ENCODE measurements at places on chromosomes 7 and 10.

DNA sequence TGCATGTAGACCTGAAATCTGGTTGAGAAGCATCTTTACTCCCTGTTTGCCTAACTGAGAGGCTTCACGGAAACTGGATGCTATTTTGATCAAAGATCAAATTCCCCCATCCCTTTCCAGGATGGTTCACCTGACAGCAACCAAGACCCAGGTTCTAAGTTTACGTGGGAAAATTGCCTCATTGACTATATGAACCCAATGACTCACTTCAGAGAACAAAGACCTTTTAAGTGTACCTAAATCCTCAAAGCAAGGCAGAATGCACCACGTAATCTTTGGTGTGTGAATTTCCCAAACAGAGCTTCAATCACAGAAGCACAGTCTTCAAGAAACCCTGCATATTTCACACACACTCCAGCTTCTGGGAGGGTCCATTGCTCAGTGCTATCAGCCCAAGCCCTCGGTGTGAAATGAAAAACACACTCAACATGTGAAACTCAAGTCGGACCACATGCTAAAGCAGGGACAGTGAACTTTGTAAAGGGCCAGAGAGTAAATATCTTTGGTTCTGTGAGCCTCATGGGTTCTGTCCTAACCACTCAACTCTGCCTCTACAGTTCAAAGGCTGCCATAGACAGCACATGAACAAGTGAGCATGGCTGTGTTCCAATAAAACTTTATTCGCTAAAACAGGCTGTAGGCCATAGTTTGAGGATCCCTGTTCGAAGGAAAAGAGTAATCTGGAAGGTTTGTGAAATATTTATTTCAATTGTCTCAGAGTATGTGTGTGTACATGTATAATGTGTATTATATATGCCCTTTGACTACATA lies 275.6 kb upstream of the FOXK1 start:
- DNase-seq = no peak

GRCh38 chr7:50761713-50762112 lies 21.0 kb downstream of the GRB10 start:
- DNase-seq = no peak

- DNase-seq = no peak
Measured at GRCh38 chr7:30411173-30411572, 67.4 kb downstream of the NOD1 start.

DNA sequence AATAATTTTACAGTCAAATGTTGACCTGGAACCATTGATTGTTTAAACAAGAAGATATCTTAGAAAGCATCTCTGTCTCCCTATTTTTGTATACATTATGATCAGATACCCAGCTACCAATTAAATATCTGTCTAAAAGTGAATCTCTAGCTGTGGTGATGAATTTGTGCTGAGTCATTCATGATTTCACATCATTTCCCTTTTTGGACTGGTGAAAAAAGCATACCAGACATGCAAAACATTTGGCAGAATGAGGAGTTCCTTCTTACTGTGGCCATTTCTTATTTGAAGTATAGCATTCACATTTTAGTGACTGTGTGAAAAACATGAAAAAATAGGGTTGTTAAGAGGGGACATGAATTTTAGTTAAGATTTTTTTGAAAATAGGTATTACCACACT lies 98.0 kb upstream of the GATA3 start:
- DNase-seq = peak; percentile 79

GRCh38 chr7:116231949-116232348 lies 21.6 kb downstream of the TES start:
- DNase-seq = no peak

- DNase-seq = peak; percentile 77
Measured at GRCh38 chr7:46385662-46386309, 464.7 kb upstream of the IGFBP3 start.

GRCh38 chr7:50792342-50793119 lies 9.8 kb upstream of the GRB10 start:
- DNase-seq = peak; percentile 81

DNA sequence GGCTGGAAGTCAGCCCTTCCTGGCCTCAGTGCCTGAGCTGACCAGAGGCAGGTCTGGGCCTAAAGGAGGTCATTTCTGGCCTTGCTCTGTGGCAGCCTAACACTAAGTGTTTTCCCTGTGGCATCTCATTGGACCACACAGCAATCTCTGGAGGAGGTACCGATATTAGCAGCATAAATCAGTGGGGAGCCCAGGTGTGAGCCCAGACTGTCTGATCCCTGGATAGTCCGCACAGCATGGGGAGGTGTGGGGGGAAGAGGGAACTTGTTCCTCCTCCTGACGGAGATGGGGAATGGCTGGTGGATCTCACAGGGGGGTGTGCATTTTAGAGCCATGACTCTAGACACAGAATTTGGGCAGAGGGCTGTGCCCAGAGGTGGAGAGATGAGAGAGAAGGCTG lies 11.0 kb upstream of the PPIF start:
- no peak for DNase-seq

GRCh38 chr10:73956476-73957359 lies 41.2 kb upstream of the VCL start:
- peak; percentile 24 for DNase-seq

DNA sequence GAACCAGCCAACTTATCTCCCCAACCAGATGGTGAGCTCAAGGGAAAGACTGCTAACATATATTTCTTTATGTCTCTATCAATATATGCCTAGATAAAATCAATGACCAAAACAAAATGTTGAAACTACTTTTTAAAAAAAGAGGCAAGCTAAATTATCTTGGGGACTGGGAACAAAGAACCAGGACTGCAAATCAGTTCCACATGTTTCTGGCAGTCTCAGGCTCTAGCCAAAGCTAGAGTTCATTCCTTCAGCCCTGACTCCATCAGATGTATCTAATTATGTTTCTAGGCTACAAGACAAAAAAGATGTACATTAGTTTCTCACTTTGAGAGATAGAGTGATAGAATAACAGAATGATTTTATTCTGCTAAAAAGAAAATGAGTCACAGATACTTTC lies 1290.3 kb upstream of the SORCS1 start:
- peak; percentile 69 for DNase-seq

DNA sequence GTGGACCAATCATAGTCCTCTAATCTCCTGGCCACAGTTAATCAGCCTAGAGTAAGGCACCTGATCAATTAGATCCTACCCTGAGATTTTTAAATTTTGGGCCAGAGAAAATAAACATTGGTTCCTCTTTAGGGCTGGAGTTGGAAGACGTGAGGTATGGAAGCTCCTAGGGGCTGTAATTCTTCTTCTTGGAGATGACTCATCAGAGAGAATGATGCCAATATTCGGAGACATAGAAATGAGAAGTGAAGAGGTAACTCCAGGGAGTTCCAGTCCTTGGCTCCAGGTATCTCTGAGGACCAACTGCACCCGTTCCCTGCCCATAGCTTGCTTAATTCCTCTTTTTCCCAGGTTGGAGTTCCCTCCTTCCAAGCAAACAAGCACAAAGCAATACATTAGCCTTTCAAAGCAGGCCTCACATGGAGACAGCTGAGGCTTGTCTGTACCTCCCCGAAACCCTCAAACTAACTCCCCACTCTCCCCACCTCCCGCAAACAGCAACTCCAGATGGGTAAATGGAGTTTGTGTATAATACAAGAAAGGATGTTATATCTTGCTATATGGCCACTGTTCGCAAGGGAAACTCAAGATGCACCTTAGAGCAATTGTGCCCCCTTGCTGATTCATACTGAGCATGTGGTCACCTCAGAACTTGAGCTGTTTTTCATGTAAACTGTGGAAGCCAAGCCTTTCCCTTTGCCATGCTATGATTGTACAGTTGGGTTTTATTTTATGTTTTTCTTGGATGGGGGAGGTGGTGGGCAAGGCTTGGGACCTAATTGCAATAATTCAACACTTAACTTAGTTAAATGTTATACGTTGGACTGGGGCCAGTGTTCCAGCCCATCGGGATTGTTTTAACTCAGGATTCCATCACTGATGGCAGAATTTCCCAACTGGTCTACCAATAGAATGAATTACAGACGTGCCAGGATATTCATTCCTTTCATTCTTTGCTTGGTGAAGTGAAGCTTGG lies 29.3 kb downstream of the PIK3AP1 start:
- peak; percentile 24 for DNase-seq

DNA sequence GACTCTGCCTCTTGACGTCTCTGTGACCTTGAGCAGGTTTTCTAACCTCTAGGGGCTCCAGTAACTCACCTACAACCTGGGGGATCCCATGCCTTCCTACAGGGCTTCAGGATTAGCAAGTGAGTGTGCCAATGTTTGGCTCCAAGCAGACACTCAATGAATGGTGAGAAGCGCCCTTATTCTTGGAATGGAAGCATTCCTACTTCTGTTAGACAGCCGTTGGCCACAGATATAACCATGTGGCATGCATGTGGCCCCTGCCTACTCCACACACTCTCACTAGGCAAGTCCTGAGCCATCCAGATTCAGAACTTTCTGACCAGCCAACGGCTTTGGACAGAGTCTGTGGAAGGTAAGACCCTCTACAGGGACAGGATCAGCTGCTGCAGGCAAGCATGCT lies 108.9 kb upstream of the LYZL2 start:
- no peak for DNase-seq

DNA sequence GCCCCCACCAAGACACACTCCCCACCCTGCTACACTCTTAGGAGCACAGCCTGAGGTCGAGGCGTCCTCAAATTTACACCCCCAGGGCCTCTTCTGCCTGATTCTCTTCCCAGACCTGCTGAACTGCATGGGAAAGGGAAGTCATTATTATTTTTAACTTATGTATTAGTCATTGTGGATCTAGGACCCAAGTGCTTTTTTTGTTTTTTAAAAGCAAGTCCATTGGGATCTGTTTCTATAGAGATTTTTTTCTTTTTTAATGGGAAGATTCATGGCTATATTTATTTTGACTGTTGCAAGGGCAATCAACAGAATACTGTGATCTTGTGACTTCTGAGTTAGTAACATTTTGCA lies 203.8 kb downstream of the ZMYND11 start:
- no peak for DNase-seq

DNA sequence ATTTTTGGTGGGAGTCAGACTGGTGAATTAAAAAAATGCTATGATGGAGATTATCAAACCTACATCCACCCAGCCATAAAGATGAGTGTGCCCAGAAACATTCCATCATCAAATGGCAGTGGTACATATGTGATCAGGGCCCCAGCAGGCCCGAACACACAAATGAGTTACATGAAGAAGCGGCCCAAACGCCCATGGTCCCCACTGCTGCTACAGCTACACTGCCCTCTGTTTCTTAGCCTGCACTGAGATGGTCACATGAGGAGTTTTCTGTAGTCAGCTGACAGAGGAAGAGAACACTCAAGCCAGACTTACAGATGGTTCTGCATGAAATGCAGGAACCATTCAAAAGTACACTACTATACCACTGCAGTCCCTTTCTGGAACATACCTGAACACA lies 96.4 kb upstream of the ARID5B start:
- DNase-seq = no peak

- DNase-seq = peak; percentile 52
Measured at GRCh38 chr10:6200734-6201515, 1.8 kb upstream of the PFKFB3 start.

- no peak for DNase-seq
Measured at GRCh38 chr10:117502421-117503243, 39.9 kb upstream of the EMX2 start.

DNA sequence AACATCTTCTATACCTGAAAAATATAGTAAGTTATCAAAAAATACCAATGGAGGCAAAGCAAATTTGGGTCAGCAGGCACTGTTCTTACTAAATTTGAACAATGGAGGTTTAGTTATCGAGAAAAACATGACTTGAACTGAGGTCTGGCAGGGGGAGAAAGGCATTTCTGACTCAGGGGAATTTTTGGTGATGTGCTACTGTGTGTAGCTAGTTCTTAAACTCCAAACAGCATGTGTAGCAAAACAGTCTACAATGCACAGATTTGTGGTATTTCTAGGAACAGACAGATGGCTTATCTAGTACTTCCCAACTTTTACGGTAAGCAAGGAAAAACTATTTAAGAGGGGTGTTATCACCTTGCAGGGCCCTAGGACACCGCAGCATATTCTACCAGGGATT lies 311.6 kb upstream of the LRRN3 start:
- no peak for DNase-seq

- DNase-seq = peak; percentile 28
Measured at GRCh38 chr7:130273081-130273932, 6.6 kb downstream of the CPA2 start.

- DNase-seq = no peak
Measured at GRCh38 chr7:68449816-68450215, 1148.5 kb upstream of the AUTS2 start.

- no peak for DNase-seq
Measured at GRCh38 chr10:129545261-129545660, 78.2 kb downstream of the MGMT start.

GRCh38 chr7:3510101-3511020 lies 209.3 kb downstream of the SDK1 start:
- no peak for DNase-seq

DNA sequence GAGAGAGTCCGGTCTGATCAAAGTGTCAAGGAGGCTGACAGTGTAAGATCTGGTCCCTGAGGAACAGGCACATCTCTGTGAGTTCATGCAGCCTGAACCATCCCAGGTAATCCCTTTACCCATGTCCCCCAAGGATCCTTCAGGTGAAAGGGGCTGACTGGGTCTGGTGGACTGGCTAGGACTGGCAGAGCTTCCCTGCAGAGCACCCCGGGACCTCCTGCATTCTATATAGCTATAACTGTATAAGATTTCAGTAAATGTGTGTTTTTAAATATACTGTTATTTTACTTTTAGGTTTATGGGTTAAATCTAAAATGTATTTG lies 246.8 kb downstream of the ELMO1 start:
- no peak for DNase-seq

GRCh38 chr10:86756511-86757112 lies at the start of gene BMPR1A:
BMPR1A (plus strand) TSS chr10:86756619; CDS start chr10:86876019, 119,400 bp downstream.
- DNase-seq = peak; percentile 100

DNA sequence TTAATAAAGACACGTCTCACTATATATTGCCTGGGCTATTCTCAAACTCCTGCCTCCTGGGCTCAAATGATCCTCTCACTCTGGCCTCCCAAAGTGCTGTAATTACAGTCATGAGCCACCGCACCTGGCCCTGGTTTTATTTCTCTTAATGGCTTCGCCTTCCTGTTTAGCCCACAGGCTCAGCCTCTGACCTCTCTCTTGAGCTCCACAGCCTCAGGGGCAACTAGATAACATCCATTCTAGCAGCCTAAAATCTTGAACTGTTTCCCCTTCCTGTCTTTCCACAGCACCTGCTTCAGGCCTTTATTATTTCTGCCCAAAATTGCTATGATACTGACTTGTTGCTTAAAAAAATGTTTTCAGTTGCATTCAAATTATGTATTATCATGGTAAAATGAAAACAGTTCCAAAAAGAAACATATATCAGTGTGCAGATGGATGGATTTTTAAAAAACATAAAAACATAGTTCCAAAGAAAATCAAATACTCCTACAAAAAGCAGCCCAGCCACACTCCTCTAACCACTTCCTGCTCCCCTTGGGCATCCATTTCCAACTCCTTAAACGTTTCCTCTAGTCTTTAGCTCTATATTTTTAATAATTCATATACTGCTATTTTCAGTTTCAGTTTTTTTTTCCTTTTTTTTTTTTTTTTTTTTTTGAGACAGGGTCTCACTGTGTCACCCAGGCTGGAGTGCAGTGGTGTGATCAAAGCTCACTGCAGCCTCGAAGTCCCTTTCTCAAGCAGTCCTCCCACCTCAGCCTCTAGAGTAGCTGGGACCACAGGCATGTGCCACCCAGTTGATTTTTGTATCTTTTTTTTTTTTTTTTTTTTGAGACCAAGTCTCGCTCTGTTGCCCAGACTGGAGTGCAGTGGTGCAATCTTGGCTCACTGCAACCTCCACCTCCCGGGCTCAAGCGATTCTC lies 5.1 kb upstream of the BAZ1B start:
- no peak for DNase-seq
